ENCODE measurements at places on chromosomes 2 and 18.

DNA sequence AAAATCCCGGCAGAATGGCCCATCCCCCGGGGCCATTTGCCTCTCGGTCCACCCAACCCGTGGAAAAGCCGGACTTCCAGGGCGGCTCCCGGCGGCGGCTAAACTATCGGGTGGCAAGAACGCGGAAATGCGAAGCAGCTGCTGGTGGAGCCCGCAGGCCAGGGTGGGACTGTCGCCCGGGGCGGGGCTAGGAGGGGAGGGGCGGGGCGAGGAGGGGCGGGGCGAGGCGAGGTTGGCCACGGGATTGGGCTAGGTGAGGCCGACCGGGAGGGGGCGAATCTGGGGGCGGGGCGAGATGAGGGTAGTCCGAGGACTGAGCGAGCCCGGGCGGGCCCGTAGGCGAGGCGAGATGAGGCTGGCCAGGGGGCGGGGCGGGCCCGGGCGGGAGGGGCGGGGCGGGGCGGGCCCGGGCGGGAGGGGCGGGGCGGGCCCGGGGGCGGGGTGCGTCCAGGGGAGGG, 315 bp upstream of the SLC66A3 start:
- peak; percentile 95 for DNase-seq

DNA sequence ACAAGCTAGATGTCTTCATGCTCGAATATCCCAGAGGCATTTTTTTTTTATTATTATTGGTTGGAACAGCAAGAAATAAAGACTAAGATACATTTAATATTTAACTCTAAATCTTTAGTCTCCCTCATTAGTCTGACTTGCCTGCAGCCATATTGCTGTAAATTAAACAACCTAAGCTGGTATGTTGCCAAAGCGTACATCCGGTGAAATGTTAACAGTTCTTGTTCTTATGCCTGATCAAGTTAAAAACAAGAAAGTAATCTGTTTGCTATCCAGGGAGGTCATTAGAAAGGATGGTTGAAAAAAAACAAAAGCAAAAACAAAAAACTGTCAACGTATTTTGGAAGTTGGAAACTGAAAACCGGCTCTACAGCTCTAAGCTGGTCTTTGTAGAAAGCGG, 125.9 kb upstream of the NABP1 start:
- no peak for DNase-seq

DNA sequence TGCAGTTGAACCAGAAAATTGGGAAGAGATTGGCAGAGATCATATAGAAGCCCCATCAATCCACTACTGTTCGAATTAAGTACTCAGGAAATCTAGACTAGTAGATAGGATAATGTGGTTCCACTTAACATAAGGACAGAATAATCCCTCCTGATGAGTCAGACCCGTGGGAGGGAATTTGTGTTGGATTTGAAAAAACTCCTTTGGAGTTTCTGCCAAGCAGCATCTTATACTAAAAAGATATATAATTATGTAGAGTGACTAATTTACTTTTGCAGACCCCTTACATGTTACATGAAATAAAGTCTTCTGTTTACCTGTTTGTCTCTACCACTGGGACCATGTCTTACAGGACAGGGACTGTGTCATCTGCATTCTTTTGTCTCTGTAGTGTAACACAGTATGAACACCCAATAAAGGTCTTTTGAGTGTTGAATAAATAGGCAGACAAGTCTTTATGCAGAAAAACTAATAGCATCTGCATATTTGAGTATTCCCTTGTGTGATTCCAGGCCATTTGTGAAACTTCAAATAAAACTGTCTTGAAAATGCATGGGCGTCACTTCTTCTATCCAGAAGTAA, 122.6 kb upstream of the DNAJC10 start:
- no peak for DNase-seq

GRCh38 chr2:67516362-67516761, 119.2 kb downstream of the ETAA1 start:
- no peak for DNase-seq

DNA sequence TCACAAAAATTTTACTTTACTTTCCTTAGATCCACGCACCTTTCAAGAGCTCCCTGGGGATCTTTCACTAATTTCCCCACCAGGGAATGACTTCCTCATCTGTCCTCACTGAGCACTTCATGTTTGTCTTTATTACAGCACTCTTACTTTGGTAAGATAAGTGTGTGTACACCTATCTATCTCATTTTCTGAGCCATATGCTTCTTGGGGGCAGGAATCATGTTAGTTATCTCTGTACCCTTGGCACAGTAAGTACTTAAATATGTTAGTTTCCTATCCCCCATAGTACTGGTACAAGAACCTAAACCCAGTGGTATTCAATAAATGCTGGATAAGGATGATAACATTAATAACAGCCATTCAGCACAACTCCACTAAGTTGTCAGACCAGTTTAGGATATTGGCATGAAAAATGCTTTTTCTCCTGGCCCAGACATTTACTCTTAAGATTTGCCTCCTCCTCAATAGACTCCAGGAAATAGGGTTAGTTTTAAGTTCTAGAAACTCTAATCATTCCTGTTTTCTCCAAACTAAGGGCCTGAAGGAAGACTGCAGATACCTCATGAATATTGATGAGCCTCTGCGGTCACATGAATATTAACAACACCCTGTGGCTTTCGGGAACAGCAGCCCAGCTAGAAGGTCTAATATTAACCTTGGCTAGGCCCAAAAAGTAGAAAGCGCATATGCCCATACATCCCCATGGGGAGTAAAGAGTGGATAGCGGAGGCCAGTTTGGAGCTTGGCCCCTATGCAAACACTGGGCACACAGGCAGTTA, 38.2 kb downstream of the NHEJ1 start:
- DNase-seq: no peak

DNA sequence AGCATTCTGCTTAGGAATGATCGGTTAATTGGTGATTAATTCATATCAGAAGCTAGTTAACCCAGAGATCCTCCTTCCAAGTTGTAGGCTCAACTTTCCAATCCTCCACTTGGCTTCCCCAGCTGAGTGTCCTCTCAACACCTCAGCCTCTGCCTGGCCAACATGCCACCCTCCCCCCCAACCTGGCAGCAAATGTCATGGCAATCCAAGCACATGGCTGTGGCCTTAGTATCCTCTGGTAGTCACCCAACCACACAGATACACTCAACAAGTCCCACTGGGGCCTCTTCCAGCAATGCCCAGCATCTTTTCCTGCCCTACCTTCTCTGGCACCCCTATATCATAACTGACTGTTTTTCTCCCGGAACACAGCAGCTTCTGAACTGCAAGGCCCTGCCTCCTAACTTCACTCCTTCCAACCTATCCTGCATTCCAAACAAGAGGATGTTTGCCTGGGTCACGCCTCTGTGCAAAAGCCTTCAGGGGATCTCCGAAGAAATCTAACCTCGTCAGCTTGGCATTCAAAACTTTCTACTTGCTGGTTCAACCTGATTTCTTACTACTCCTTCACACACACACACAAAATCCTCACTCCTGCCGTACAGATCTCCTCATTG, 195.0 kb downstream of the CYP26B1 start:
- DNase-seq: no peak

DNA sequence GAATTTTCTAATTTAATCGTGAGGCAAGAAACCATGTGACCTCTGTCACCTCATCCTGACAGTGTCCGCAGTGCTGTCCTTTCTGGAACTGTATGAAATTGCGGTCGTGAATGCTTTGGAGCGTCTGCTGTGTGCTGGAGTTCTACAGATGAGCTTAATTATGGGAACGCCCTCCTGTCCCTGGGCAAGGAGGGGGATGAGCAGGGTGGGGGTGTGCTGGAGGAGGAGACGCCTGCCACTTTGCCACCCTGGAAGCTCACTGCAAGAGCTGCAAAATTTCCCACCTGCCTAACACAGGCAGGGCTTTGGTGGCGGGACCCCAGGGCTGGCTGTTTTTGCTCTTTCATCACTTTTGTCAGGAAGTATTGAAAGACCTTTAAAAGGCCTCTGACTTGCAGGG, 6.5 kb downstream of the LPIN1 start:
- no peak for DNase-seq

DNA sequence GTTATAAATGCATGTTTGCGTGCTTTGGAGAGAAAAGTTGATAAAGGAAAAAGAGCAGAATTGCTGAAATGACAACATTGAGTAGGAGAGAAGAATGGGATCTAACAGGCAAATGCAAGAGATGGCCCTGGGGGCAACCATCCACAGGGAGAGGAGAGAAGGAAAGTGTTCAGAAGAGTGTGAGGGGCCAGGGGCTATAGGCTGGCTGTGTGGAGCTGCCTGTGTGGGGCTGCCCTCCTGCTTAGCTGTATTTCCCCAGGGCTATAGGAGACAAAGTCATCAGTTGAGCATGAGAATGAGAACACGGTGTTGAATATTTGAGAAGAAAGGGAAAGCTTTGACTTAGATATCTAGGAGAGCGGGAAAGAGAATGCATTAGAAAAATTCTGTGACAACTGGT, 572.0 kb downstream of the SOX11 start:
- DNase-seq: no peak

- DNase-seq: no peak
These were observed 121.3 kb upstream of the CD226 start for GRCh38 chr18:70068981-70069380.

GRCh38 chr2:109525836-109526235, 87.9 kb downstream of the SEPTIN10 start:
- DNase-seq: no peak

DNA sequence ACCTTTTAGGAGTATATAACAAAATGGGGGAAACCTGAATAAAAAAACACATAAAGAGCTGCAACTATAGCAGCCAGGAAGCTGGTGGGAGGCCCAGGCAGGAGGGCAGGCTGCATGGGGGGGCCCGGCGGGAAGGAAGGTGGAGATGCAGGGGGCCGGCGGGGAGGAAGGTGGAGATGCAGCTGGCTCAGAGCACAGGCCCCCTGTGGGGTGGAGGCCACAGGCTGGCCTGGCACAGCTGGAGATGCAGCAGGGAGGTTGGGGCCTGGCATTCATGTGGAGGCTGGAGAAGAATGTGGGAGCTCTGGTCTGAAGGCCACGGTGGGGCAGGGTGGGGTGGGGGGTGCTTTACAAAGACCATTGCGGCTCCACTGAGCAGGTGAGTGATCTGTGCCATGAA, 31.4 kb downstream of the FAM228A start:
- DNase-seq: no peak

DNA sequence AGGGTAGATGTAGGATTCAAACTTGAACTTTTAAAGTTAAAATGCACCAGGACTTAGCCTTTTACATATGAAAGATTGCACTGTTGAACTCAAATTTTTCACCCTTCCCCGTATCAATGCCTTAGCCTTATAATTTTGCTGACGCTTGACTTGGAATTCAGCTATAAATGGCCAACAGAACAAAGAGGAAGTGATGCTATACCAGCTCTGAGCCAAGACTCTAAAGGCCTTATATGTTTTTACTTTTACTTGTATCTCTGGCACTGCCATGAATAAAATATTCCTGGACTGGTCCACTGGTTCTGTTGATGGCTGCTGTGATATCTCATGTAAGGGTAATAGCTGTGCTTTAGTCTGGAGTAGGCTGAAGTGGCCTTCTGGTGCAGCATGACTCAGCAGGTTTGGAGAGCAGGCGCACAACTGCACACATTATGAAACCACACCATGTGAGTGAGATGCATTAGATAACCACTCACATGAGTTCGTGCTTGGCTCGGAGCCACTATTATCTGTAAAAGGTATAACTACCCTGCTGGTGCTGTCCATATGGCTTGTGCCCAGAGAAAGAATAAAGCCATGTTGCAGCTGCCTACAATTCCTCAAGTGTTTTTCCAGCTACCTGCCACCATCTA, 8.4 kb upstream of the IER3IP1 start:
- no peak for DNase-seq

DNA sequence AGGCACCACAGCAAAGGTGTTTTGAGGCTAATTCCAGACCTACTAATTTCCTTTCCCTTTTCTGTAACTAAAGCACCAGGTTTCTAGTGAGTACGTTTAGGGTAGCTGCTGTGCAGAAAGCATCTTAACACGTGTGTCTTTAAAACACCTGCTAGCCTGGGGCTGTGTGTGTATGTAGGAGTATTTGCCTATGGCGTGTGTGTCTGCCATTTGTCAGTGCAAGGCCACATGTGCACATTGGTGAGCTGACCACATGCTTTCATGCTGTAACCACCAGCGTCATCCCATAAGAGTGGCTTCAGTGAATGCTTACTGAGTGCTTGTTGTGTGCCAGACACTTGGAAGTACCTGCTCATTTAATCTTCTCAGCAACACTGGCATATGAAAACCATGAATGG, 241.6 kb downstream of the SEPTIN10 start:
- DNase-seq: no peak

DNA sequence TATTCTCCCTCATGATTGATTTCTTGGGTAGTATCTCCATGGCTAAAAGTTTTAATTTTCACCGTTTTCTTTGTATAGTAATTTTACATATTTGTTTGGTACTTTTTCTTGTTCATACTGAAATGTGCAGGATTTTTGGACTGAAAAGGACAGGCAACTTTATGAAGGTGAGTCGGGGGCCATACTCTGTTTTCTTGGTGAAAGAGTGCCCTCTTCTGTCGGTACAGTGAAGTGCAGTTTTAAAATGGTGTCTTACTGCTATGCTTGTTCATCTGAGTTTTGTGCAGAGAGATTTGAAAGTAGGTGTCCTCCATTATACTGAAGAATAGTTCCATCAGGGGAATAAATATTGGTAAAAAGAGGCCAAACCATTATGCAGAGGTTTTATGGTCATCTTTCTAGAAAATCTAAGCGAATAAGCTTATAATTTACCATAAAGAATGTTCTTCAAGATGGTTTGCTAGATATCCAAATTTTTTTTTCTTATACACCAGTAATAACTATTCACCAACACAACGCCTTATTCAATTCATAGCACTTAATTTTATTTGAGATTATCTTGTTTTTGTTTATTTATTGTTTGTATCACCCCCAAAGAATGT, 8.7 kb upstream of the SERPINB13 start:
- DNase-seq: no peak

DNA sequence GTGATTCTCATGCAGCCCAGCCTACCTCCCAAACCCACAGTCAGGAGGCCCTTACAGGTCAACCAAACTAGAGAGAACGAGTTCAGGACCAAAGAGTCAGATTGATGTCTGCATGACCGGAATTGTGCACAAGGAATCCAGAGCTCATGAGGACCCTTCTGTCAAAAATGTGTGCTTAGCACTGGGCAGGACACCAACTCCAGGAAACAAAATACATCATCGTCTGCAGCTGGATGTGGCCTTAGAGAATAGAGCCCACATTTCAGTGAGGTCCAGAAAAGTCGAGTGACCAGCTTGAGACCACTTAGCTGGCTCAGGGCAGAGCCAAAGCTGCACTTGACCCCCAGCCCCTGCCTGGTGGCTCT, 3.2 kb downstream of the TNS1 start:
- no peak for DNase-seq

GRCh38 chr2:205767617-205768016, 85.3 kb downstream of the NRP2 start:
- no peak for DNase-seq

GRCh38 chr2:109280804-109281203, 151.8 kb downstream of the SH3RF3 start:
- DNase-seq: no peak

GRCh38 chr18:43992741-43993140, 687.9 kb upstream of the SETBP1 start:
- DNase-seq: no peak

GRCh38 chr2:147331790-147332419, 512.9 kb upstream of the ACVR2A start:
- DNase-seq: no peak
